ENCODE measurements at places on chromosomes 1 and 21. TPM values are rescaled to one million over a fixed set of nuclear protein-coding genes. Genes with fewer than 3 reads are reported as not detected.

DNA sequence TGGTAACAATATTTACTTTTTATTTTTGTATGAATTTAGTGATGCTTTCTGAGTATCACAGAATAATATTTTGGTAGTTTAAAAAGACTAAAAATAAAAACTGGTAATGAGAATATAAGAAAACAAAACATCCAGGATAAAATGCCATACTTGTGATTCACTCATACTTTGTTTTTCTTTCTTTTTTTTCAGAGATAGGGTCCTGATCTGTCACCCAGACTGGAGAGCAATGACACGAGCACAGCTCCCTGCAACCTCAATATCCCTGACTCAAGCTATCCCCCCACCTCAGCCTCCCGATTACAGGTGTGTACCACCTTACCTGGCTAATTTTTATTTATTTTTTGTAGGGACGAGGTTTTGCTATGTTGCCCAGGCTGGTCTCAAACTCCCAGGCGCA, 64.2 kb upstream of the ADAM30 start:
- H3K36me3 ChIP-seq = peaks cover 33% of the 10 kb centered on the region
- H3K27me3 ChIP-seq = no peaks in the 10 kb centered on the region
- H3K4me3 ChIP-seq = no peak overlapping the region
- no peak for DNase-seq
- H3K27ac ChIP-seq = no peak overlapping the region
- no peaks in the 10 kb centered on the region for H3K4me1 ChIP-seq

- H3K27me3 ChIP-seq = no peaks in the 10 kb centered on the region
- H3K27ac ChIP-seq = no peak overlapping the region
- H3K4me1 ChIP-seq = no peaks in the 10 kb centered on the region
- H3K36me3 ChIP-seq = no peaks in the 10 kb centered on the region
- no peak for DNase-seq
- no peak overlapping the region for H3K4me3 ChIP-seq
These were observed 171.3 kb upstream of the NRIP1 start for GRCh38 chr21:15236111-15236510.

DNA sequence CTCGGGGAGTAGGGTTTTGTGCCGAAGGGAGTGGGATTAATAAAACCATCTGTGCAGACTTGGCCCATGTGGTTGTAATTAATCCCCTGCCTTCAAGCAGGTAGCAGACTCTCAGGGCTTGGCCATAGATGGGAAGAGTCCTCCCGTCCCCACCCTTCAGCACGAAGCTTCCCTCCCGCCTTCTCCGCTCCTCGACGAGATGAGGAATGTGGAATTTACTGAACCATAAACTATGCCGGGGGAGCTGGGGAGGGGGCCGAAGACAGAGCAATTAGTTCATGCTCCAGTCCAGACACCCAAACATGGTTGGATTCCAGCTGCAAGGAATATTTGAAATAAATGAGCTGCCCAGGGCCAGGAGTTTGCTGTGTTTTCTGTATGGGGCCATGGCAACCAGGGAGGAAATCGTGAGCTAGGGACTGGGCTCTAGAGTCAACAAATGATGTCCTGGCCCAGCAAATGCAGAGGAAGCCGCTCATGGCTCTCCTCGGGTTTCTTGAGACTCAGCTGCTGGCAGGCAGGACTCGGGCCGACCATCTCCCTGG, 78.8 kb downstream of the SPSB1 start:
- peak overlapping the region; percentile 8 for H3K27ac ChIP-seq
- no peaks in the 10 kb centered on the region for H3K27me3 ChIP-seq
- H3K4me3 ChIP-seq = no peak overlapping the region
- H3K4me1 ChIP-seq = peaks cover 46% of the 10 kb centered on the region

DNA sequence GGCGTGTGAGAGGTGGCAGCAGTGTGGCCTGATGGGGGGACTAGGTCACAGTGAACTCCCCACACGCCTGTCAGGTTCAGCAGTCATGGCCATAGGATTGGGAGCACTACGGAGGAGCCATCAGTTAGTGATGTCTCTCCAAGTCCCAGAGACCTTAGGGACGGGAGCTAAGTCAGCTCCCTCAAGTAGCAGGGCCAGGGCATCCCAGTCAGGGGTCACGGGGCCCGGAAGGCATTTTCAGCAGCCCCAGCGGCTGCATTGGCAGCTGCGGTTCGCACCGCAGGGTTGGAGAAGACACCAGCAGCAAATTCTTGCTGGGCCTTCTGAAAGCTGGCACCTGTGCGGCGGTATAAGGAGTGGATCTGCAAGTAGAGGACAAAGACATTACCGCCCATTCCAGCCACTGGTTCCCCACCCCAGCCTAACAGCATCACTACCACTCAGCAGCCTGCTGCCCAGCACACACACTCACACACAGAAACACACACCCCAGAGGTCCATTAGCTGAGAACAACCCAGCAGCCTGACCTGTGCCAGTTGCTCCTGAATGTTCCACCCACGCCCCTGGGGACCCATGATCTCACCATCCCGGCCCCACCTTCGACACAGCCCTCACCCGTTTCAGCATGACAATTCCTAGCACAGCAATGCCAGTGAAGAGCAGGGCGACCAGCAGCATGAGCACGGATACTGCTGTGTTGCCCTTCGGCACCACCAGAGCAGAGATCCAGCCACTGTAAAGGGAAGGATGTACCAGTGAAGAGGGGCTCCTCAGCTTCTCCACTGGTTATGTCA, 972 bp upstream of the ENTREP3 start:
- no peaks in the 10 kb centered on the region for H3K27me3 ChIP-seq
- H3K36me3 ChIP-seq = peaks cover 5% of the 10 kb centered on the region
- H3K4me1 ChIP-seq = peaks cover 13% of the 10 kb centered on the region
- H3K4me3 ChIP-seq = peak overlapping the region; percentile 77
- peak overlapping the region; percentile 87 for H3K27ac ChIP-seq
- DNase-seq = no peak

- DNase-seq = no peak
- 0 out of 2 replicates have a peak, but pooled peaks cover 3% of the 10 kb centered on the region for H3K27me3 ChIP-seq
- no peaks in the 10 kb centered on the region for H3K4me1 ChIP-seq
- no peak overlapping the region for H3K4me3 ChIP-seq
- H3K27ac ChIP-seq = no peak overlapping the region
These were observed 17.7 kb upstream of the ZSCAN20 start for GRCh38 chr1:33454646-33455282.

DNA sequence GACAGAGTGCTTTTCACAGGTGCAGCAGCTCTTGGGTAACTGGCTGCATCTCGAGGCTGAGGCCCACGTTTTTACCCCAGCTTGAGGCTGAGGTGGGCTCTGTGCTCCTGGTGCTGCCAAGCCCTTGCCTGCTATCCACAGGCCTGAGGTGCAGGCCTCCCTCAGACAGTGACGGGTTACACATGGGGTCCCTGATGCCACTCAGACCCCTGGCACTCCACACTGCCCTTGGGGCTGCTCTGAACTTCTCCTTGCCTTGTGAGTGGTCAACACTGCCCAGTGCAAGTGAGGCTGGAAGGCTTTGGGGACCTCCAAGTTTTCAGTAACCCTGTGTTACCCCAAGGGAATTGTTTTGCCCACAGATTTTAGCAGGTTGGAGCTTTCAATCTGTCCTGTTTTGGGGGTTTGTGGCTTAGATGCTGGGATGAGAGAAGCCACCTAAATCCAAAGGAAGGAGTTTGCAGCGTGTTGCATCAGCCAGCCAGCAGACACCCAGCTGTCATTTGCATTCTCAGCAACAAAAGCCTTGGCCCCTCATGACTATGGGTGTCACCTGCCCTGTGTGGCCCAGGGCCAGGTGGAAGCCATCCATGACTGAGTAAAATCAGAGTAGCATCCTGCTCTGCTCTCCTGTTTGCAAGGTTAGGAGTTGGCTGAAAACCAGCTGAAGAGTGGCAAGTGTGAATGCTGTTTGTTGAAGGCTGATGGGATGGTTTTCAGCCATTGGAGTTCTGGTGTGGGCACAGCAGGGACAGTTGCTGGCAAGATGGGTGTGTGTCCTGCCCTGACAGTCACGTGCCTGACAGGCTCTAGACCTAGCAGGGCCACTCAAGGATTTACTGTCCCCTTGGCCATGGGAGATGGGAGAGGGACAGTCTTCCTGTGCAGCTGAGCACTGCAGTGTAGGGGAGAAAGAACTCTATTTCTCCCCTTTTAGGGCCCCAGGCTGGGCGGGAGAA, 3.2 kb downstream of the RNF187 start:
- no peaks in the 10 kb centered on the region for H3K27me3 ChIP-seq
- DNase-seq = no peak
- H3K4me1 ChIP-seq = peaks cover 19% of the 10 kb centered on the region

DNA sequence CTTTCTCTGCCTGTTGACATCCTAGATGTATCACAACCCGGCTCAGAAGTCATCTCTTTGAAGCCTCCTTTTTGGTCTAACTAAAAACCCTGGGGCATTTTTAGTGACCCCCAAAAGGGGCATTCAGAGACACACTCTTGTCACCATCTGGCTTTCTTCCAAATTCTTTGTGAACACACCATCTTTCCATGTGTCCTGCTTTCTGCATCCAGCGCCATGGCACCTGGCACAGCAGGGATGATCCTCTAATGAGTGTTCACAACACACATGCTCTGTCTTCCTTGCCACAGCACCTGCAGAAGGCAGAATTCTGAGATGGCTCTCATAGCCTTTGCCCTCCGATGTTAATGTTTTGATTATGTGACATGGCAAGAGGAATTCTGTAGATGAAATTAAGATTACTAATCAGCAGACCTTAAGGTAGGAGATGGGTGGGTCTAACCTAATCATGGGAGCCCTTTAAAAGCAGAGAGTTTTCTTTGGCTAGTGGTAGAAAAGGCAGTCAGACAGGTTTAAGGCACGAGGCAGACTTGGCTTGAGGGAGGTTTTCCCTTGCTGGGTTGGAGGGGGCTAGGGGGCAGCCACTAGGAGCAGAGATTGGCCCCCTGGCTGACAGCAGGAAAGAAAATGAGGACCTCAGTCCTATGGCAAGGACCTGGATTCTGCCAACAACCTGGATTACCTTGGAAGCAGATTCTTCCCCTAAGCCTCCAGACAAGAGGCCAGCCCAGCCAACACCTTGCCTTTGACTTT, 4.9 kb upstream of the TMEM61 start:
- peaks cover 4% of the 10 kb centered on the region for H3K4me1 ChIP-seq
- H3K27ac ChIP-seq = no peak overlapping the region
- peaks cover 3% of the 10 kb centered on the region for H3K27me3 ChIP-seq

DNA sequence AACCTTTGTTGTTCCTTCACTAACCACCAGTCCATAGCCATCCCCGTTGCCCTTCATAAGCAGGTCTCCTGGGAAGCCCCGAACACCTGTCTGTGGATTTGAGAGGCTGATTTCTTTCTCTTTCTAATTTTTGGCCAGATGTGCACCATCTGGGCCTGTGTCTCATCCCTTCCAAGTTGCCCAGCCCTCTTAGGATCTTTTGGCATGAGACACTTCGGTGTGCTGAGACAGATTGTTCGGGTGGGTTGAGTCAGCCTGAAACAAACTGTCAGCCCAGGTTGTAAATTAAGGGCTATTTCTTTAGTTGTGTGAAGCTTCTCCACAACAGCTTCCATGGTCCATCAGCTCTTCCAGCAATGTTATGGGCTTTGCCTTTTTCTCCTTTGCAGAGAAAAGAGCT, 1.4 kb upstream of the DNAJC11 start:
- H3K36me3 ChIP-seq = no peaks in the 10 kb centered on the region
- DNase-seq = no peak
- no peak overlapping the region for H3K27ac ChIP-seq
- no peak overlapping the region for H3K4me3 ChIP-seq

DNA sequence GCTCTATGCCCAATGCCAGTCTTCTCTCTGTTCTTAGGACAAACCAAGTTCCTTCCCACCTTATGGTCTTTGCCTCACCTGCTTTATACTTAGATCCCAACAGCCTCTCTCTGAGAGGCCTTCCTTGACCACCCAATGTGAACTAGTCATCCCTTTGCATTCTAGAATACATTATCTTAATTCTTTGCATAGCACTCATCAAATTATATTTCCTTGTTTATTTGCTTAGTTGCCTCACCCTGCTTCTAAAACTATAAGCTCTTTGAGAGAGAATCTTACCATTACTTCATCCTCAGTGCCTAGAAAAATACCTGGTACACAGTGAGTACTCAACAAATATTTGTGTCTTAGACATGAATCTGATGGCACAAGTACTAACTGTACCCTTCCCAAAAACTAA, 8.0 kb downstream of the PIGP start:
- H3K27me3 ChIP-seq = no peaks in the 10 kb centered on the region
- no peak overlapping the region for H3K27ac ChIP-seq
- no peak for DNase-seq
- no peaks in the 10 kb centered on the region for H3K36me3 ChIP-seq
- peaks cover 13% of the 10 kb centered on the region for H3K4me1 ChIP-seq
- H3K4me3 ChIP-seq = no peak overlapping the region

DNA sequence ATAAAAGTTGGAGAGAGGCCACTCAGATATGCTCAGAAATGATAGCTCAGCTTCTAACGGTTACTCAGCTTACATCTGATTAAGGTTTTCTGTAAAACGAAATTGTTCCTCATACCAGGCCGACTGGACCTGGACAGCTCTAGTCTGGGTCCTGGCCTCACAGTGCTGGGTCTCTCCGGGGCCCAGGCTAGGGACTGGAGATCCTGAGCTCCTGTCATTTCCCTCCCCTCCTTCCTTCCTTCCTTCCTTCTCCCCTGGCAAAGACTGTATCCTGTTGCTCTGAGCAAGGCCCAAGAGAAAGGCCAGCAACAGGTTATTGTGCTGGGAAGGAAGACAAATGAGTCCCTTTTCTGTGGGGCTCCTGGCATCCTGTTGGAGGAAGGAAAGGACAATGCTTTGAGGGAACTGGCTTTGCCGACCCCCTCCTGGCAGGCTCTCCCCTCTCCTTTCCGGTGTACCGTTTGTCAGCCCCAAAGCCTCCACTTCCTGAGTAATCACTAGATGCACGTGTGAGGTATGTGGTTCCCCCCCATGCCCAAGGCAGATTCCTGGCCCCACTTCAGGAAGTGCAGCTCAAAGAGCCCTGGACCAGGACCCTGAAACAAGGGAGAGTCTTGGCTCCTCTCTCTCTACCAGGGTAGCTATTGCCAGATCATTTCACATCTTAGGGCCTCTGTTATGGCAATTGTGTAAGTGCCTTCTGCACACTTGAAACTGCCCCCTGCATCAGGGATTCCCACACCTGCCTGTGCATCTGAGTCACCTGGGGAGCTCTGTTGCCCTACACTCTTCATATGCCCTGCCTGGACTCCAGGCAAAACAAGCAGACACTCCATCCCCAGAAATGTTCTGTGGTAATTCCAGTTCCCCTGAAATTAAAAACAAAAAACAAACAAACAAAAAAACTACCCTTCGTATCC, 212.7 kb upstream of the FGGY start:
- no peaks in the 10 kb centered on the region for H3K27me3 ChIP-seq
- no peaks in the 10 kb centered on the region for H3K36me3 ChIP-seq
- H3K4me1 ChIP-seq = no peaks in the 10 kb centered on the region
- no peak for DNase-seq
- no peak overlapping the region for H3K4me3 ChIP-seq

DNA sequence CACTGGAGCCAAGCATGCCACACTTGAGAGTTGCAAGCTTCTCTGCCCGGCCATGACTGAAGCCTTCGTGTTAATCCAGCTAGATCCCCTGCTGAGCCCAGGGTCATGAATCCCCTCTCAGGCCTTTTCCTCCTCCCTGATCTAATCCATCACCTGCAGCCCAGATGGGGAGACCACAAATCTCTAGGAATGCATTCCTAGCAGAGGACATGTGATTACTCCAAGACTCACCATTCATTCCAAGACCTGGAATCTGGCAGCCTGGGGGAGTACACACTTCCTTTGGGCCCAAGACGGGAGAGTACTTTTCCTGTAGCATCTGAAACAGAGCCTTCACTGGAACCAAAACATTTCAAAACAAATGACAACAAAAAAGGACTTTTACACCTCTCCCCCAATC, 269.3 kb upstream of the NFIA start:
- 0 out of 2 replicates have a peak, but pooled peaks cover 2% of the 10 kb centered on the region for H3K27me3 ChIP-seq
- no peaks in the 10 kb centered on the region for H3K36me3 ChIP-seq
- no peak overlapping the region for H3K4me3 ChIP-seq
- DNase-seq = no peak

The BTBD8 gene
- 0.69 TPM for total RNA-seq

The HOOK1 gene
- 0.57 TPM for total RNA-seq

The SLC25A34 gene
- total RNA-seq = 0.64 TPM

The CORT gene
- total RNA-seq = 0.41 TPM

The SPATA46 gene
- total RNA-seq = not detected

The ECM1 gene
- total RNA-seq = 2.2 TPM

The LYPD8 gene
- not detected for total RNA-seq

Measured in Panc1 (cell line).